Naive thymus-derived CD8-positive, alpha-beta T cell (primary cell): ENCODE measurements at places on chromosomes 11 and 22. TPM values are rescaled to one million over a fixed set of nuclear protein-coding genes. Genes with fewer than 3 reads are reported as not detected.
A peak's percentile ranks its signal among the peaks of the same experiment; 100 is the strongest.

LRRC56 gene
- total RNA-seq, result 4.4 TPM

CDCA5 gene
- total RNA-seq, result 0.60 TPM

TIGD3 gene
- total RNA-seq, result 1.9 TPM

TMPRSS13 gene
- 9.2 TPM for total RNA-seq

- peak overlapping the region; percentile 91 for H3K27ac ChIP-seq
- peaks cover 7% of the 10 kb centered on the region for H3K4me1 ChIP-seq
- H3K27me3 ChIP-seq, result no peaks in the 10 kb centered on the region
- H3K36me3 ChIP-seq, result no peaks in the 10 kb centered on the region
Measured at GRCh38 chr11:1382831-1383607, 6.7 kb upstream of the BRSK2 start.

DNA sequence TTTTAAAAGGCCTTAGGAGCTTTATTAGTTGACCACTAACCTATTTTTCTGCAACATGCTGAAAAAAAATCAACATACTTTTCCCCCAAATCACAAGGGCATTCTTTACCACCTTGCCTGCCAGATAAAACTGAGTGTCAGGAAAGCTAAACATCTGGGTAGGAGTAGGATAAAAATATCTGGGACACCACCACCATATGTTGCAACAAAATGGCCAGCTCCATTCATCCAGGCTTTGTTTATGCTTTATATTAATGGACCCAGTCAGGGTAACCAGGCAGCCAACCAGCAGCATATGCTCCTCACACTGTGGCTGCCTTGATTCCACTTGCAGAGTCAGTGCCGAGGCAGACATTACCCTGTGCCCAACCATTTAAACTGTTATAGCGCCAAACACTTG is 1024.5 kb downstream of the LRRC4C start:
- no peak overlapping the region for H3K4me3 ChIP-seq
- no peak for DNase-seq
- no peak overlapping the region for H3K27ac ChIP-seq
- peaks cover 10% of the 10 kb centered on the region for H3K36me3 ChIP-seq
- H3K27me3 ChIP-seq, result no peaks in the 10 kb centered on the region

- peaks cover 2% of the 10 kb centered on the region for H3K36me3 ChIP-seq
- H3K27me3 ChIP-seq, result no peaks in the 10 kb centered on the region
- H3K27ac ChIP-seq, result peak overlapping the region; percentile 89
- peaks cover 48% of the 10 kb centered on the region for H3K4me1 ChIP-seq
Measured at GRCh38 chr11:3865388-3866193, 10.1 kb downstream of the STIM1 start.

- H3K36me3 ChIP-seq, result no peaks in the 10 kb centered on the region
- no peak overlapping the region for H3K4me3 ChIP-seq
- peaks cover 3% of the 10 kb centered on the region for H3K4me1 ChIP-seq
- no peak overlapping the region for H3K27ac ChIP-seq
Measured at GRCh38 chr11:118081241-118081958, 4.5 kb downstream of the TMPRSS4 start.
